Activated CD4-positive, alpha-beta T cell treated with anti-CD3 and anti-CD28 coated beads for 36 hours (primary cell): ENCODE measurements at places on chromosomes 7 and 10. TPM values are rescaled to one million over a fixed set of nuclear protein-coding genes. Genes with fewer than 3 reads are reported as not detected.

- no peak for DNase-seq
Measured at GRCh38 chr10:6499974-6500373, 80.1 kb downstream of the PRKCQ start.

DNA sequence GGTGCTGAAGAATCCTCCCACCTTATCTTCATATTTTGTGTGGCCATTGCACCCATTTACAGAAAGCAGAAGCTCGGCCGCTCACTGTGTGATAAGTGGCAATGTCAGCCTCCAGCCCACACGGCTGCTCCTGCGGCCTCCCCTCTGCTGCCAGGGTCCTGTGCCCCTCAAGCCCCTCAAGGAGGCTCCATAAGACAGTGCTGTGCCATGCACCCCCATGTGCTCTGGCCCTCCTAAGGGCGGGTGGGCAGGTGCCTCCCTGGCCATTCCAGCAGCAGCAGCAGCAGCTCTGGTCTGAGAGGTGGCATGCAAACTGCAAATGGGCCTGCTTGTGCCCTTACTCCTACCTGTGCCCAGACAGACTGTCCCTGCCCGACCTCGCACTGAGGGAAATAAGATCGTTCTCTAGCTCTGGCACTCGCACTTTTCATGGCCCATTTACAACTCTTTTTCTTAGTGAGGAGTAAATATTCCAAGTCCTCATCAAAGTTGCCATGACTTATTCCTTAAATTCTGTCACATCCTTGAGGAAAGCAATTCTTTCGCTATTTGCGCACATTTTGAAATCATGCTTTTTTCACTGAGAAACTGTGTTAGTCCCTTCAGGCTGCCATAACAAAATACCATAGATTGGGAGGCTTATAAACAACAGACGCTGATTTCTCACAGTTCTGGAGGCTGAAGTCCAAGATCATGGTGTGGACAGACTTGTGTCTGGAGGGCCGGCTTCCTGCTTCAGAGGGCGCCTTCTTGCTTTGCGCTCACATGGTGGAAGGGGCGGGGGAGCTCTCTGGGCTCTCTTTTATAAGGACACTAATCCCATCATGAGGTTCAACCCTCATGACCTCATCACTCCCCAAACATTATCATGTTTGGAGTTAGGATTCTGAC, 187.8 kb downstream of the COBL start:
- no peak for DNase-seq

DNA sequence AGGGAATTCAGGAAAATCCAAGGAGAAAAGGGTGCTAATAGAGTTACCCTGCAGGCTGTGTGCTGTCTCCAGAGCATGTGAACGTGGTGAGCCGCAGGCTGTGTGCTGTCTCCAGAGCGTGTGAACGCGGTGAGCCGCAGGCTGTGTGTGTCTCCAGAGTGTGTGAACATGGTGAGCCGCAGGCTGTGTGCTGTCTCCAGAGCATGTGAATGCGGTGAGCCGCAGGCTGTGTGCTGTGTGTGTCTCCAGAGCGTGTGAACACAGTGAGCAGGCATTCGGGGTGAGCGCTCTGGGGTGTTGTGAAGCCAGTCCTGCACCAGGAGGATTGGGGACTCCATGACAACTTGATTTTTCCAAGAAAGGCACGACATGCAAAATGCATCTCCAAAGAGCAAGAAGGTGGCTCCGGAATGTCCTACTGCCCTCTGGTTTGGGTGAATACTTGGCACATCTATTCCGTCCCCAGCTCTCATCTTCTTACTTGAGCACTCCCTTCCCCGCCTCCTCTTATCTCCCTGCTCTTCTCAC, 407.9 kb upstream of the SHH start:
- no peak for DNase-seq

DNA sequence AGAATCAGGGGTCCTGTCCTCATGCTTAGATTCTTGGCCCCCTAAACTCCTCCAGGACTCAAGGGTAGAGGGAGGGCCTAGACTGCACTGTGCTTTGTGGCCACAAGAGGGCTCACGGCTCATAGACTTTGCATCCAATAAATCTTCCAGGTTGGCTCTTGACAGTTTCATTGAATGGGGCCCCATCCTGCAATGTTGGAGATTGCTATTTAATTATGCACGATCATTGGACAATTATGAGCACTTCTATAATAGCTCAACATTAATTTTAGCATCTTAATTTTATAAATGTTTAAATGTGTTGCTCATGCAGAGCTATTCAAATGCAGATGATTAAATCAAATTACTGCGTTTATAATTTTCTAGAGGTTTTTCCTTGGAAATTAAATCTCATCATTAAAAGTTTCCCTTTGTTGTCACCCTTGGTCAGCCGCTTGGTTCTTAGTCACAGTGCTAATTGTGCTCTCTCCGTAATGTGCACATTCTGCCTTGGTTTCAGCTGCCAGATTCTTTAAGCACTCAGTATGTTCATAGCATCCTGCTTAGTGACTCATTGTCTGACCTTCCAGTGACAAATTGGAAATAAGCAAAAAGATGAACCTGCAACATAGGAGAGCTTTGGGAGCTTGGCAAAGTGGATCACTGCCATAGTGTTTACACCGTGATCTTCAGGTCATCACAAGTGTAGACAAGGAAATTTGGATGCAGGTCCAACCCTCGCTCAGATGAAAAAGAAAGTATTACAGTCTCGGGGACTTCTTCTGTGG, 33.4 kb upstream of the PLPP4 start:
- DNase-seq: peak; percentile 57

DNA sequence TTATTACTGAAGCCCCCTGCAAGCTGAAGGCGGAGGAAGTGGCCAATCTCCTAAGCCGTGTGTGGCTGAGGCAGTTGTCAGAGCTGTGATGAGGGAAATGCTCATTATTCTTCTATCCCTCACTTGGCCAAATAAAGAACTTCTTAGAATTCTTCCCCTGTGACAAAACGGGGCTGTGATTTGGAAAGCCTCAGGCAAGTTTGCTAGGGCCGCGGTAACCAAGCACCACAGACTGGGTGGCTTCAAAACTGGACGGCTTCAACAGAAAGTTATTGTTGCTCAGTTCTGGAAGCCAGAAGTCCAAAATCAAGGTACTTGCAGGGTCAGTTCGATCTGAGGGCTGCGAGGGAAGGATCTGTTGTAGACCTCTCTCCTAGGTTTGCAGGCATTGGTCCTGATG, 72.3 kb upstream of the STEAP1B start:
- no peak for DNase-seq

DNA sequence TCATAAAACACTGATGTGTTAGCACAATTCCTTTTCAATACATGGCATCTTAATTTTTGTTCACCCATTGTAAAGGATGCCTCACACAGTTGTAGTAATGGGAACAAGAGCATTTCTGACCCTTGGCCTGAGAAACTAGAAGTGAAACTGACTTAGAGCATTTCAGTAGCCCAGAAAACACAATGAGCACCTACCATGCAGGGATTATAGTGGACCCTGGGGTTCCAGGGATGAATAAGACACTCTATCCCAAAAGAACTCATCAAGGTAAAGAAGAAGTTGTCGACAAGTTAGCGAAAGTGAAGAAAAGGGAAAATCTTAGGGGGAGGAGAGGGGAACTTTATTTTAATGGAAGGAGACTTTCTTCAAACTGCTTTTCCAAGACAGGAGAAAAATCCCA, 125.6 kb downstream of the NT5C2 start:
- DNase-seq: no peak

- no peak for DNase-seq
Measured at GRCh38 chr10:131729361-131729760, 171.4 kb upstream of the PPP2R2D start.

DNA sequence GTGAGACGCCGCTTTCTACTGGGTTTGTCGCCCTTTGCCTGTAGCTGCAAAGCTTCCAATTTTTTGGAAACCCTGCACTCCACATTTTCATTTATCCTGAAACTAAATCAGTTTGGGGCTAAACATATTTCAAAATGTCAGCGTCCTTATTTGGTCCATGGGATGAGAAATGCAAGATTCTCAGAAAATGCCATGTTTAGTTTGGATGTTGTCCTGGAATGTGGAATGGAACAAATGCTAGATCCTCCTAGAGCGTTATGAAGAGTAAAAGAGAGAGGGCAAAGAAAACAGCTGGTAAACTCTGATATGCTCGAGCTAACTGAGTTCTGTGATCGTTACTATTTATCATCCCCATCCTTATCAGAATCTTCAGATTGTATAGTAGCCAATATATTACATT, 236.9 kb downstream of the KLF6 start:
- no peak for DNase-seq

- DNase-seq: no peak
Measured at GRCh38 chr7:140922741-140923345, 1.9 kb downstream of the BRAF start.

DNA sequence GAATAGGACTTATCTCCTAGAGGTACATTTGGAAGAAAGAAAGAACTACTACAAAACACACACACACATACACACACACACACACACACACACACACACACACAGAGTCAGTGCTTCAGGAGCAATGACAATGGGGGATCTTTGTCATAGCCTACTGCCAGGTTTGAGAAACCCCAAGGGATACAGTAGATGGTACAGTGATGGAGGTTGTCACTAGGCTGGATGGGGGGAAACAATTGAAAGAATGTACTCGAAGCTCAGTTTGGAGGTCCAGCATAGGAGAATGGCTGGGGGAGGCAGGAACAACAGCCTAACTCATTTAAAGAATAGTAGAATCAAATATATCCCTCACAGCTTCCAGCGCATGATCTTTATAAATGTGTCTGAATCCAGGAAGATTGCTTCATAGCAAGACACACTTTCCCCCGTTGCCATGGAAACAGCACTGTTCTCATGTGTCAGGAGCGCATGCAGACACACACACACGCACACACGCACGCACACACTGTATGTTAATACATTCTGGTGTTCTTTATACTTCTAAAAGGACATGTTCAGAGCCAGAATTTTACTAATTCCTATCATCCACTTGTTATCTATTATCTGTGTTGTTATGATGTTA, 32.6 kb upstream of the ZNRF2 start:
- DNase-seq: no peak

- DNase-seq: no peak
Measured at GRCh38 chr10:118904286-118904685, 125.2 kb upstream of the NANOS1 start.

GRCh38 chr10:92208157-92208720, 82.6 kb downstream of the CPEB3 start:
- DNase-seq: no peak

- DNase-seq: no peak
Measured at GRCh38 chr7:47762207-47762606, 180.3 kb upstream of the TNS3 start.

DNA sequence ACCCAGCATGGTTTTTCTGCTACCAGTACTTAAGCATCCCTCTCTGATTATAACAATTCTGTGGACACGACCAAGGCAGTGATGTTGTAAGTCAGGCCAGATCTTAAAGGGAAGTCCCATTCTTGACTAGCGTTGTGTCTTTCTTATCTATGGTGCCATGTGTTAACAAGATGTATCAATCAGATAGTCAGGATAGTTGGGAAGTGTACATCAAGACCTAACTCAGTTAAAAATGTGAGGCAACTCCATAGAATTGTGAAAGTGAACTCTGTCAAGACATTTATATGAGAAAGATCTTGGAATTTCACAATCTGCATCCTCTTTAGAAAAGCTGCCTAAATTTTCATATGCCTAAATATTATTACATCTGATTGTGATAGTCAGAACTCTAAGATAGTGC, 341.7 kb upstream of the SEMA3D start:
- DNase-seq: no peak

- DNase-seq: no peak
Measured at GRCh38 chr7:46133072-46133471, 212.0 kb upstream of the IGFBP3 start.

DNA sequence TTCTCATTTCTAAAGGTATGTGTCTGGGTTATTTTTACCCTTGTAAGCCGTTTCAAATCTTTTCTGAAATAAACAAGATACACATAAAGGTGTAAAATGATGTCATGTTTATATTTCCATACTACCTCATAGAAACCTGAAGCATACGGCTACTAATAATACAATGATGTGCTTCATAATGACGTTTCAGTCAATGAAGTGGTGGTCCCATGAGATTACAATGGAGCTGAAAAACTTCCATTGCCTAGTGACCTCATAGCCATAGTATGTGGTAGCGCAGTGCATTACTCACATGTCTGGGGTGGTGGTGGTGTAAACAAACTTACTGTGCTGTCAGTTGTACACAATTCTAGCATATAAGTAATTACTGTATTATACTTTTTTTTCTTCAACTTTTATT, 24.9 kb downstream of the EPDR1 start:
- no peak for DNase-seq

- DNase-seq: no peak
Measured at GRCh38 chr7:155170331-155170730, 100.2 kb downstream of the HTR5A start.

Gene PTTG1IP2
- not detected for total RNA-seq

Gene IRF5
- total RNA-seq: 7.2 TPM

Gene OR6V1
- total RNA-seq: not detected

Gene UBE3C
- total RNA-seq: 60.7 TPM

Gene VWC2
- not detected for total RNA-seq

Gene GARS1
- 391 TPM for total RNA-seq

Gene NPFFR1
- not detected for total RNA-seq

Gene IDI2
- not detected for total RNA-seq
